Endothelial cell of umbilical vein (primary cell): ENCODE measurements at places on chromosomes 5 and 9. TPM values are rescaled to one million over a fixed set of nuclear protein-coding genes. Genes with fewer than 3 reads are reported as not detected.

- H3K4me1 ChIP-seq: no peaks in the 10 kb centered on the region
- H3K27me3 ChIP-seq: peaks cover 37% of the 10 kb centered on the region
- no peaks in the 10 kb centered on the region for H3K36me3 ChIP-seq
Measured at GRCh38 chr9:36854751-36855150, 179.3 kb downstream of the PAX5 start.

DNA sequence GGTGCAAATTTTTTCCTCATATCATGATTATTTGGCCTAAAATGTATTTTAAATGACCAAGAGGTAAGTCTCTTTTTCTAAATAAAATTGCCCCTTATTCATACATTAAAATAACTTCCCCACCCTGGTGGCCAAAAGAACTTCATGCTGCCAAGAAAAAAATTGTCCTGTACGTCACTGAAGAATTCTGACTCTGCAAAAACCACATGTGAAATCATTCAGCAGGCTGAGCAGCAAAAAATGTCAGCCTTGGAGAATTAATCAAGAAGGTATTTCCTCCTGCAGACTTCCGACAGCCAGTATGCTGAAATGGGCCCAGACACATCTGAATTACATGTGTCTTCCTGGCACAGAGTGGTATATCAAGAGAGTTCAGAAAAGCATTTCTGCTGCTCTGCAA, 94.6 kb upstream of the HMHB1 start:
- H3K27me3 ChIP-seq: no peaks in the 10 kb centered on the region
- peak; percentile 11 for DNase-seq
- no peaks in the 10 kb centered on the region for H3K36me3 ChIP-seq
- no peaks in the 10 kb centered on the region for H3K4me1 ChIP-seq
- no peak overlapping the region for H3K27ac ChIP-seq
- H3K4me3 ChIP-seq: no peak overlapping the region

- no peaks in the 10 kb centered on the region for H3K36me3 ChIP-seq
- no peak overlapping the region for H3K27ac ChIP-seq
- no peaks in the 10 kb centered on the region for H3K27me3 ChIP-seq
- no peak overlapping the region for H3K4me3 ChIP-seq
- no peak for DNase-seq
Measured at GRCh38 chr9:92982130-92982529, 34.8 kb downstream of the FGD3 start.

DNA sequence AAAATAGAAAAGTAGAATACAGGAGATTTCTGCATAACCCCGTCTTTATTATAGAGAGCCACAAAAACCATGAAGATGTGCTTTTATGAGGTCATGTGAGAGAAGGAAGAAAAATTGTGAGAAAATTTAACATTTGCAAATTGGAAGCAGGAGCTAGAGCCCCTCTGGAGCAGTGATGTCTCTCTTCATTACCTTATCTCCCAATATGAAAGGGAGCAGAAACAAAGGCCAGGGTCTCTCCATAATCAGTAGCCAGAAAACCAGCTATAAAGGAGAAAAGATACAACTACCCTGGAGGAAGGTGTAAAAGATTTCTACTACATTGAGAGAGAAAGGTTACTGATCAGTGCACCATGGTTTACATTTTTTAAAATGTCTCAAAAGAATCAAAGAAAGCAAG, 53.2 kb upstream of the ITGA1 start:
- no peak overlapping the region for H3K4me3 ChIP-seq
- DNase-seq: no peak
- no peaks in the 10 kb centered on the region for H3K27me3 ChIP-seq
- no peaks in the 10 kb centered on the region for H3K36me3 ChIP-seq

GRCh38 chr5:3659907-3660306, 64.3 kb downstream of the IRX1 start:
- no peak overlapping the region for H3K27ac ChIP-seq
- H3K4me3 ChIP-seq: no peak overlapping the region
- no peaks in the 10 kb centered on the region for H3K27me3 ChIP-seq

DNA sequence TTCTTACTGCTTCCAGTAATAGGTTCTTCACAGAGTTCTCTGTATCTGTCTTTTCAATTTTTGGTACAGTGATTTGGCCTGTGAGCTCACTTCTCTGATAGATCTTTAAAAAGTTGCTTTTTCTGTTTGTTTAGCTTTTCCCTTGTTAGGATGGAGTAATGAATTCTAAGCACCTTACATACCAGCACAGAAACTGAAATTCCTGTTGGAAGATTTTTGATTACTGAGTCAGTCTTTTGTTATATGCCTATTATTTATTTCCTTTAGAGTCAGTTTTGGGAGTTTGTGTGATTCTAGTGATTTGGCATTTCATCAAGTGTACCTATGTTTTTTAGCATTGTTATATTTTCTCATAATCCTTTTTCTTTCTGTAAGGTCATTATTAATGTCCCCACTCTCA, 37.6 kb upstream of the IPPK start:
- H3K27ac ChIP-seq: peak overlapping the region; percentile 35
- H3K27me3 ChIP-seq: no peaks in the 10 kb centered on the region
- H3K36me3 ChIP-seq: peaks cover 4% of the 10 kb centered on the region
- H3K4me1 ChIP-seq: peaks cover 17% of the 10 kb centered on the region
- peak; percentile 38 for DNase-seq

DNA sequence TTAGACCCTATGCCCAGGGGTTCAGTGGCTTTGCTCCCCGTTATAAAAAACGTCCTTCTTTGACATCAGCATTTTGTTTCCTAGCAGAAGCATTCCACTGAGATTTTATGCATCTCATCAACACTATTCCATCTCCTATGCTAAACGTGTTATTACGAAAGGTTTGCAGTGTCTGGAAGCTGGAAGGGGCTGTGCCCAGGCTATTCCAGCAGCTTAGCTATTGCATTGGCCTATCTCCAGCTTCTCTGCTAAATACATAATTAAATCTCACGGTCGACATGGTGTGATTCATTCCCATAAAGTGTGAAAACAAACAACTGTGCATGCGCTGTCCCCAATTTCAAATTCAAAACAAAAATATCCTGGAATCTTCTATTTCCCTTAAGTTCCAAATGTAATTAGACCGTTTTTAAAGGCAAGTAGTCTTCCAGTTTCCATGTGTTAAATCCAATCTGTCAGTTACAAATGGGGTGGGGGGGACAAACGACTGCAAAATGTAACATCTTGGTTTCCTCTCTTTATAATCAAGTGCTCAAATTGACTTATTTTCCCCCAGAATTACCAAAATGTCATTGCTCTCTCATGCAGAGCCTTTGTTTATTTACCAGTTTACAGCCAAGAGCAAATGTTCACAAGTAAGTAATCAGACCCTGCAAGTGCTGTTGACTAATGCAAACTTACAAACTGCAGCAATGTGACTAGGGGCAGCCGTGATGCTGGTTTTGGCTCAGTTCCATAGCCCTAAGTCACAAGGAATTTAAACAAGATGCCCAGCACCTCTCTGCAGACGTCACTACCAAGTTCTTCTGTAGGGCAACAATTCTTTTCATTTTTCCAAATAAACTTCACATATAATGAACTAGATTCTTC, 212.3 kb upstream of the RORB start:
- H3K4me3 ChIP-seq: no peak overlapping the region
- H3K27ac ChIP-seq: no peak overlapping the region
- no peaks in the 10 kb centered on the region for H3K36me3 ChIP-seq
- no peak for DNase-seq
- H3K4me1 ChIP-seq: no peaks in the 10 kb centered on the region

- H3K4me3 ChIP-seq: no peak overlapping the region
- peaks cover 16% of the 10 kb centered on the region for H3K4me1 ChIP-seq
- H3K27me3 ChIP-seq: peaks cover 14% of the 10 kb centered on the region
- no peak for DNase-seq
- no peak overlapping the region for H3K27ac ChIP-seq
Measured at GRCh38 chr9:107710953-107711352, 221.4 kb upstream of the KLF4 start.

DNA sequence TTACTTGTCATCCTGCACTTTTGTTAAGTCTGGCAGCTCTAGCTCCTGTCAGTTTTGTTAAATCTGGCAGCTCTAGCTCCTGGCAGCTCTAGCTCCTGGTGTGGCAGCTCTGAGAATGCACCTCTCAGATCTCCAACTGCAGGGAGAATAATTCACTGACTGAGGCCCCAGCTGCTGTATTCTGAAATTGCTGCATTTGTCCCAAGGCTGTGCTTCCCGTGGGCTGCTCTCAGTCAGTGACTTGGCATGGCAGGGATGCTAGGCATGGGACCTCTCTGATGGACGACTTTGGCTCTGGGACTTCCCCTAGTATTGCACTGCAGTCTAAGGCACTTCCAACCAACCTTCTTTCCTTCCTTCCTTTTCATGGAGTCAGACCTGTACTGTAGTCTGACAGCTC, 475.7 kb downstream of the CCDC171 start:
- no peak overlapping the region for H3K27ac ChIP-seq
- no peak overlapping the region for H3K4me3 ChIP-seq
- H3K27me3 ChIP-seq: no peaks in the 10 kb centered on the region
- H3K4me1 ChIP-seq: peaks cover 3% of the 10 kb centered on the region

- H3K4me1 ChIP-seq: no peaks in the 10 kb centered on the region
- no peak overlapping the region for H3K27ac ChIP-seq
- no peaks in the 10 kb centered on the region for H3K36me3 ChIP-seq
- DNase-seq: no peak
Measured at GRCh38 chr5:89908876-89909275, 500.7 kb downstream of the CETN3 start.

DNA sequence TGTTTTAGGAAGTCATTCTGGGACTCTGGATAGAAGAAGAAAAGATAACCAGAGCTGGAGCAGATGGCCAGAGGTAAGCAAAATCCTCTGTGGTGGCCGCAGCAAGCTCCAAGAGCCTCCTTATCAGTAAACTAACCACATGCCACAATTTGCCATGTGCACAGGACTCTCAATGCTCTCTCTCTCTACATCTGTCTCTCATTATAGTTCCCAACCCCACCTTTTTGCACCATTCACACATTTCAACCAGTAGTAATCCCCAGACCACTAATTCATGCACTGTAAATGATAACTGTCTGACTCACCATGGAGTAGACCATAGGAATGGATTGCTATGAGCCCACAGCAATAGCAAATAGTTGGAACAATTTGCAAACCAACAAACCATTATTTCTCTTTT, 526.1 kb downstream of the TLR4 start:
- DNase-seq: no peak
- no peaks in the 10 kb centered on the region for H3K4me1 ChIP-seq
- no peak overlapping the region for H3K4me3 ChIP-seq
- no peak overlapping the region for H3K27ac ChIP-seq
- H3K36me3 ChIP-seq: no peaks in the 10 kb centered on the region

DNA sequence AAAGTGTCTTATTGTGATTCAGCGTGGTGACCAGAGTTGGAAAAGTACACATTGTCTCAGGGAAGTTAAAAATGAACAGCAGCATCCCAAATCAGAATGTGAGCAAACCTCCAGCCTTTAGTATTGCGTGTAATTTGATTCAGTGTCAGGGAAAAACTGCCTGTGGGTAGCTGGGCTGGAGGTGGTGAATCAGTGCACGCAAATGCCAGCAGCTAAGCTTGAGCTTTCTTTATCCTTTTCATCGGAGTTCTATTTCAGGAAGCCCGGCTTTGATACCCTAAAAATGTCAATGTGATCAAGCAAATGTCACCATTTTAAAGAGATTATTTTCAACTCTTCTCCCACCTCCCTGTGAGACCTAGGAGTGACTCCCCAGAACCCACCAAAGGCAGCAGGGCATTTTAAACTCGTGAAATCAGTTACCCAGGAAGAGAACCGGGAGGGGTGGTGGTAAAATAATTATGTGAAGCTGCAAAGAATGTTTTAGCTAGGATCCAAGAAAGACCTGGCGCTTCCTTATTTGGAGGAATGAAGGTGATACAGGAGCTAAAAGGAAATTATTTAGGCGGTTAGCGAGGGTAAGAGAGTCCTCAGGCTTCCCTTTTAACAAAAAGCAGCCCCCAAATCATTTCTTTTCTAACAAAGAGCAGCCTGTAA, 25.7 kb upstream of the C5orf47 start:
- H3K27ac ChIP-seq: no peak overlapping the region
- H3K4me3 ChIP-seq: no peak overlapping the region
- H3K27me3 ChIP-seq: no peaks in the 10 kb centered on the region
- no peaks in the 10 kb centered on the region for H3K4me1 ChIP-seq
- DNase-seq: no peak
- H3K36me3 ChIP-seq: no peaks in the 10 kb centered on the region

DNA sequence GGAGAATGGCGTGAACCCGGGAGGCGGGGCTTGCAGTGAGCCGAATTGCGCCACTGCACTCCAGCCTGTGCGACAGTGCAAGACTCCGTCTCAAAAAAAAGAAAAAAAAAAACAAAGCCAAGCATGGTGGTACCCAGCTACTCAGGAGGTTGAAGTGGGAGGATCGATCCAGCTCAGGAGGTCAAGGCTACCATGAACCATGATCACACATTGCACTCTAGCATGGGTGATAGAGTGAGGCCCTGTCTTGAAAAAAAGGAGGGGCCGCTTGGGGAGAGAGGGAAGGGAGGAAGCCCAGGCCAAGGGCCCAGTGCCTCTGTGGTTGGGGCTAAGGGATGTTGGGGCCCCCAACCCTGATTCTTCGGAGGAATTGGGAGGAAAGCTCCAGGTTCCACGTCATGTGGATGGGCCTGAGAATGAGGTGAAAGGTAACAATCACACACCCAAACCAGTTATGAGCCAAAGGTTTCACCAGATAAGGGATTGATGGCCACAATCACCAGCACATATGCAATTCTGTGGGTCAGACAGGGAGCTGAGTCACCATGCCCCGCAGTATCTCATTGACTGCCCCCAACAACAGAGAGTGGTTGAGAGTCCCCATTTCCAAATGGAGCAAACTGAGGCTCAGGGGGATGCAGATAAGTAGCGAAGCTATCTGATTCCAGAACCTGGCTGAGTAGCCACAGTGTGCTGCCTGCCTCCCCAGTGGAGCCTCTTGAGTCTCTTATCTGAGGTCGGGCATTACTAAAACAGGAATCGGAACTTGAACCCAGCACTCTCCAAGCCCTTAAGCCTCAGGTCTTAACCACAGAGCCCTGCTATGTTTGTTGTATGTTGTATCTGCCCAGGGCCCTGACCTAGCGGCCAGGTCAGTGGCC, 20.5 kb downstream of the SWI5 start:
- H3K27ac ChIP-seq: no peak overlapping the region
- no peaks in the 10 kb centered on the region for H3K36me3 ChIP-seq
- no peak overlapping the region for H3K4me3 ChIP-seq
- no peaks in the 10 kb centered on the region for H3K27me3 ChIP-seq
- no peak for DNase-seq
- H3K4me1 ChIP-seq: peaks cover 6% of the 10 kb centered on the region

GRCh38 chr5:53126521-53126920, 17.0 kb upstream of the MOCS2 start:
- peaks cover 1% of the 10 kb centered on the region for H3K27me3 ChIP-seq
- no peak overlapping the region for H3K27ac ChIP-seq
- H3K4me3 ChIP-seq: no peak overlapping the region
- H3K36me3 ChIP-seq: no peaks in the 10 kb centered on the region
- H3K4me1 ChIP-seq: no peaks in the 10 kb centered on the region

DNA sequence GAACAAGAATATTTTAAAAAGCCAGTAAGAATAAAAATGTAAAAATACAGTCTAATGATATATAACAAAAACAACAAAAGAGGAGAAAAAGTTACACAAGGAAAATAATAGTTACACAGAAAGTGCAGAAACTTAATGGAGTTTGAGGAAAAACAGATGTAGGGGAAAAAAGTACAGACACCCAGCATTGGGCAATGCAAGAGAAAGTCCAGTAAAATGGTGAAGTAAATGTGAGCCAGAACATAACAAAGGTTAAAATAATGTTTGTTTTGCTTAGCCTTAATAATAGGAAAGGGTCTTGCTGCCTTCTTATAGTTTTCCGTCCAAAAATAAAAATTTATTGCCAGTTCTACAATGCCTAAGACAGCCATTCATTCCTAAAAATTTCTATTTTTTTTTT, 364.2 kb downstream of the NNT start:
- no peaks in the 10 kb centered on the region for H3K36me3 ChIP-seq
- no peak overlapping the region for H3K27ac ChIP-seq
- H3K4me1 ChIP-seq: no peaks in the 10 kb centered on the region
- no peak overlapping the region for H3K4me3 ChIP-seq
- DNase-seq: no peak
- no peaks in the 10 kb centered on the region for H3K27me3 ChIP-seq

The NACC2 gene
- 25.1 and 27.1 TPM in 2 replicates for total RNA-seq

The IL13 gene
- not detected in 2 replicates for total RNA-seq

The TMEM252 gene
- not detected in 2 replicates for total RNA-seq

The SLC46A2 gene
- total RNA-seq: not detected in 2 replicates

The AP3S1 gene
- total RNA-seq: 81.2 and 85.7 TPM in 2 replicates
